ENCODE measurements at places on chromosomes 7 and 10.

DNA sequence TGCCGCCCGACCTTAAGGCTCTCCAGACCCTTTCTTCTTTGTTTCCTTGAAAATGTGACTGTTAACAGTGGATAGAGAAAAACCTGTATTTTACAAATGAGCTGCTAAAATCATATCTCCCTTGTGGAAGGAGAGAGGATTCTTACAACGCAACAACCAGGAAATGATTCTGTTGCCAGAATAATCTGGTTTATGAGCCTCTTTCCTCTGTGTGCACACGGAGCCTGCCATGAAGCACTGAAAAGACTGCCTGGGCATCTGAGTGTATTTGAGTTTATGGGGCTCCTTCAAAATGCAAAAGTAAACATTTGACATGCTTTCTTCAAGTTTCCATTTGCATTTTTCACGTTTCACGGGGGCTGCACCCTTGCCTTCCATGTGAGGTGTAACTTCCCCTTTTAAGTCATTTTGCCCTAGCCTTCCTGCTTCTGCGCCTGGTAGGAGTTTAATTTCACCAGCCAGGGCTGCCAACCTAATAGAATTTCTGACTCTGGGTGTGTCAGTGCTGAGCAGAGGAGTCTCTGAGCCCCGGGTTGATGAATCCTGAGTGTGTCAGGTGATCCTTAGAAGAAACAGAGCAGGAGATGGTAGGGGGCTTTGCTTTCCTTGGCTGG, 101.2 kb downstream of the GRB10 start:
- DNase-seq: no peak

DNA sequence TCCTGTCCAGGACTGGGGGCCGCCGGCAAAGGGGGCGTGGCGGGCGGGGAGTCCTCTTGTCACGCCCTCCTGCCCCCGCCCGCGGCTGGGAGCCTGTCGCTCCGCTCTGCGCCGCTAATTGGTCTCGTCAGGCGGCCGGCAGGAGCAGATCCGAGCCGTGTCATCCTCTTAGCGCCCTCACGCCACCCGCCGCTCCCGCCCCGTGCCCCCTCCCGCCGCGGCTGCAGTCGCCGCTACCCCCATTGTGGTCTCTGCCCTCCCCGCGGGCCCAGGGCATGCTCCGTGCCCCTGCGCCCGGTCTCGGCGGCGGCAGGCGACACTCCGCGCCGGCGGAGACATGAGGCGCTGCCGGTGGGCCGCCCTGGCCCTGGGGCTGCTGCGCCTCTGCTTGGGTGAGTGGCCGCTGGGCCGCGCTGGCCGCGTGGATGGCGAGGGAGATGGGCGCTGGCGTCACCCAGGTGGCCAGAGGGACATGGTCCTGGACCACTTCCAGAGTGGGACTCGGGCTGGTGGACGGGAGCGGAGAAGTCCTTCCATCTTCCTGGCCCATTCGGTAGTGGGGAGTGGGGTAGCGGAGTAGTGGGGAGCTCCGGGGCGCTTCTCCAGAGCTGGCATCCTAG, at the start of gene CDHR1:
TSS of gene CDHR1 (plus strand) at position 114 of the 620 bp plus-strand sequence. CDS start at position 338, 224 bp downstream.
- DNase-seq: no peak

GRCh38 chr10:116787893-116788665, 45.7 kb upstream of the HSPA12A start:
- peak; percentile 41 for DNase-seq

- no peak for DNase-seq
These were observed 362.3 kb downstream of the GATA3 start for GRCh38 chr10:8416760-8417159.

- DNase-seq: no peak
These were observed 120.1 kb downstream of the DYNC2I1 start for GRCh38 chr7:158976468-158976848.

- no peak for DNase-seq
These were observed 340.8 kb downstream of the PHTF2 start for GRCh38 chr7:78139335-78139734.

DNA sequence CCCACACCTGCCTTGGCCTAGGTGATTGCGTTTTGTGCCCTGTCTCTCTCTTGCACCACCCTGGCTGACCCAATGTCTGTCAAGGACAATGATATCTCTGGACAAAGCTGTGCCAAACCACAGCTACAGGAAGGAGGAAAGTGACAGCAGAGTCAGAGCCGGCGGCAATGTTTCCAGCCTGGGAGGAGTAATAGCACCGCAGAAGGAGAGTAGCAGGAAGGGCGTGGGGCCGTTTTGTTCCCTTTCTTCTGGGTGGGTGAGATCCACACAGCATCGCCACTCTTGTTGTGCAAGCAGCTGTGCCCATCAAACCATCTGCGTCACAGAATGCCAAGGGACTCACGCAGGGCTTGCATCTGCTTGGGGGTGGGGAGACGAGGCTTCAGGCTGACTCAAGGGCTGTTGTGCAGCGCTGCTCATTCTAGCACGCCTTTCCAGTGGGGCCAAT, 341.6 kb upstream of the AUTS2 start:
- DNase-seq: peak; percentile 2

GRCh38 chr7:117098457-117098856, 145.2 kb downstream of the ST7 start:
- no peak for DNase-seq

- DNase-seq: no peak
These were observed 54.0 kb upstream of the SLC26A5 start for GRCh38 chr7:103499976-103500375.

DNA sequence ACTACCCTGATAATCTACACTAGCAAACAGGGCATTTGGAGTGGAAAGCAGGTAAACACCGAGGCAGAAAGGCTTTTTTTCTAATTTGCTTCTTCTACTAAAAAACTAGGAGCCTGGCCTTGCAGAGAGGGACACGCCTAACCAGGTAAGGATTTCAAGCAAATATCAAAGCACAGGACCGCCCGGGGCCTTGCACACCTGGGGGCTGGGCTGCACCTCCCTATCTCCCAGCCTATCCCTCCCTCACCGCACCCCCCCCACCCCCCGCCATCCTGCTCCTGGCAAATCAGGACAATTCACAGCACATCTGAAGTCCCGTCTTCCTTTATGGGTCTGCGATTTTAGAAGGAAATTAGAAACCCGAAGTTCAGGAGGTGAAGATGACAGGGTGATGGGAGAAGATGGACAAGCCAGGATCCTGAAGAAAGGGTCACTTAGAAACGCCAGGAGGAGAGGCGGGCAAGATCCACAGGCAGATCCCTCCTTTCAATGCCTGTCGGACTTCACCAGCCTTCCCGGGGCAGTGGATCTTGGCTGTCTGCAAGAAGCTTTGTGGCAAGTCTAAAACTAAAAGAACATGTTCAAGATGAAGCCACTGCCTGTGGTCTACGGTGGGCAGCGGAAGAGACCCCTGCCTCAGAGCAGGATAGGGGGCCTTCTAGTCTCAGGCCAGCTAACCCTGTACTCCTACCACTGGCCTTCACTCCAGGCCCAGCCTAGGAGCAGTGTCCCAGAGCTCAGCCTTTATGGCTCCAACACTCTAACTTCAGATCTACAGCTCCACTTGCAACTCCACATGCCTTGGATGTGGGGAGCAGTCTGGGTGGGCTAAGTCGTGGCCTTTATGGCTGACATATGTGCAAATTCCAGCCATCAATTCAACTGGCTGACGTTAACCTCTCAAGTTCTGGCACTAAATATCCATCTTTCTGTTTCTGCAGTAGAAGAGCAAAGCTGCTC, 43.9 kb downstream of the TNS3 start:
- DNase-seq: no peak

DNA sequence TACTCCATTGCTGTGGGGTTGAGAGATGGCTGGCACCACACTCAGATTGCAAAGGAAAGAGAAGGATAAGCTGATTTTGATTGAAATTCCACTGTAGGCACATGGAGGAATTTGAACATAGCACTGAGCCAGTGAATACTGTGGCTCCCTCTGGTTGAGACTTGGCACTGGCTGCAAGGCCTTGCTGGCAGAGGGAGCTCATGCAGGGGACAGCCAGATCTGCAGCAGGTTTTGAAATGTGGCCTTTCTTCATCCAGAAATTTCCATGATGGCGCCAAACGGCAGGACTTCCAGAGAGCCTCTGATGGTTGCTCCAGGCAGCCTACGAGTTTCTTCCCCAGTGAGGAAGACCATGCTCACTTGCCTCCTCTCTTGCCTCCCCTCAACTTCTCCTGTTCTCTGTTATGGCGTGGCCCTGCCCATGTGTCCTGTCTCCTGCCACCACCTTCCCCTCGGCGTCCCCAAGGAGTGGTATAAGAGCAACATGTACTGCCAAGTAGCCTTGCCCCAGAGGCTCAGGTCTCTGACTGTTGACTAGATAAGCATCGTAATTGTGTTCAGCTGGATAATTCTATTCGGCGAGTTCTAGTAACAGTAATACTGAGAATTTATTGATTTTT, 265.6 kb downstream of the CCDC3 start:
- no peak for DNase-seq

GRCh38 chr10:43304687-43305333, 37.9 kb upstream of the RASGEF1A start:
- peak; percentile 13 for DNase-seq

DNA sequence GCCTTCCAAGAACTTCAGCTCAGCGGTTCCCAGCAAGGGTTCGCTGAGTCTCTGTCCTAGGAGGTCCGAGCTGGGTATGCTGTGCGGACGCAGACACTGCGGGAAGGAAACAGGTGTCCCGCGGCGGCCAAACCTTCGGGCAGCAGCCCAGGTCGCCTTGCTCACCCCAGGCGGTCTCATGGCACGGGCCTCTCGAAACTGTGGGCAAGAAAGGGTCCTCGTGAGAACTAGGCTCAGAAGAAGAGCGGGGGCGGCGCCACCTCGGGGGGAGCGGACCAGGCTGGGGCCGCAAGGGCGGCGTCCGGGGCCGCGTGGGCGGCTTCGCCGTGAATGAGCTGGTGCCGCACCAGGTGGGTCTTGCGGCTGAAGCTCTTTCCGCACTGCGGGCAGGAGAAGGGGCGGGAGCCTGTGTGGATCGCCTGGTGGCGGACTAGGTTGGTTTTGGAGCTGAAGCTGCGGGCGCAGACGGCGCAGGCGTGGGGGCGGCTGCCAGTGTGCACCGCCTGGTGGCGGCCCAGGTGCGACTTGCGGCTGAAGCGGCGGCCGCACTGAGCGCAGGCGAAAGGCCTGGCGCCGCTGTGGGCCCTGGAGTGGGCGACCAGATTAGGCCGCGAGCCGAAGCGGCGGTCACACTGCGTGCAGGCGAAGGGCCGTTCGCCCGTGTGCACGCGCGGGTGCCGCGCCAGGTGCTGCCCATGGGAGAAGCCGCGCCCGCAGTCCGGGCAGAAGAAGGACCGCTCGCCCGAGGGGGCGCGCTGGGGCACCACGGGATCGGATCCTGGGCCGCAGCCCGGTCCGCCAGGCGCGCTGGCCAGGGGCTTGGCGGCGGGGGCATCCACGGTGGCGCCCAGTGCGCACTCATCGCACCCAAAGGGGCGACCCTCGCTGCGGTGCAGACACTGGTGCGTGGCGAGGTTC, 8.6 kb downstream of the ZNF467 start:
- DNase-seq: no peak

- DNase-seq: no peak
These were observed 191.0 kb upstream of the BET1 start for GRCh38 chr7:94195201-94195600.

DNA sequence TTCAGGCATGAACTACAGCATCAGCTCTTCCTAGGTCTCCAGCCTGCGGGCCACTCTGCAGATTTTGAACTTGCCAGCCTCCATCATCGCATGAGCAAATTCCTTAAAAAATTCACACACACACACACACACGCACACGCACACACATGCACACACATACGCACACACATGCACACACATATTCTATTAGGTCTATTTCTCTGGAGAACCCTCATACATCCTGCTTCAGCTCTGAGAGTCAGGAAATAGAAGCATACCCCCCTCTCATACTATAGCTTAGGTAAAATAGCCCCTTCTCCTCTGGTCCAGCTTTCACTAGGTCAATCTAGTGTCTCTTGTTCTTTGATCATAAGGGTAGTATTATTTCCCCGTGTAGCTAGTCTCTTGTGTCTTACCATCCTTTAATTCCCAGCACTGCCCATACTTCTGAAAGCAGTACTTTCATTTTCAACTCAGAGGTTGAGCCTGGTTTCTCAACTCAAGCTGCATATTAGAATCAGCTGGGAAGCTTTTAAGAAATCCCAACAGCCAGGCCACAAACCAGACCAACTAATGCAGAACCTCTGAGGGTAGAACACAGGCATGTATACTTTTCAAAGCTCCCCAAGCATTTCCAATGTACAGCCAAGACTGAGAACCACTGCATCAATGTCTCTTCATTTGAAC, 30.9 kb upstream of the ITGB8 start:
- no peak for DNase-seq

DNA sequence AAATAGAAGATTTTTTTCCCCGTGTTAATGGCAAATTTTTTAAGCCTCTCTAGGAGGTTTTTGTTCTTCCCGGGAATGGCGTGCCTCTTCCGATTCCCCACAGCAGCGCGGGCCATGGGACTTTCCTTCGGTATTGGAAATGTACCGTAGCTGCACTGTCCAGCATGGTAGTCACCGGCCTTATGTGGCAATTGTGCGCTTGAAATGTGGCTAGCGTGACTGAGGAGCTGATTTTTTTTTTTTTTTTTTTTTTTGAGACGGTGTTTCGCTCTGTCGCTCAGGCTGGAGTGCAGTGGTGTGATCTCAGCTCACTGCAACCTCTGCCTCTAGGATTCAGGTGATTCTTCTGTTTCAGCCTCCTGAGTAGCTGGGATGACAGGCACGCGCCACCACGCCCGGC, 938 bp upstream of the TCTN3 start:
- DNase-seq: no peak

DNA sequence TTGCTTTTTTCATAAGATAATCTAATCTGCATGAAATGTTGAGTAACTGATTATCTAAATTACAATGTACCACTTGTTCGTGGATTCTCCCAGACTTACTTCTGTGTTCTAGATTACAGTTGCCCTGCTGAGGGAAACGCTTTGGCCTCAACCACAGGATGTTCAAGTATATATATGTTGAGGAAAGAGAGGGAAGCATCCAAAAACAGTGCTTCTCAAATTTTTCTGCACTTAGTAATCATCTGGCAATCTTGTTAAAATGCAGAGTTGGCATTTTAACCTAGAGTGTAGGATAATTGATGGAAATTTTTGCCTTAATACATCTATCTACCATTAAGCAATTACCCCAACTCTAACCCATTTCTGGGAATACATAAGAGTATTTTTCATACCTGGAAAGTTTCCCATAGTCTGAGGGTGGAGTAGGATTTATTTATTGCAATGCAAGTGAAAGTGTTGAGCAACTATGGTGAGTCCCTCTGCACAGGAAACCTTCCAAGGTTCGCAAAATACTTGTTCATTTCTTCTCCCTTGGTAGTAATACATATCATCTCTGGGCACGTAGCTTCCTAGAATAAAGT, 59.6 kb upstream of the C1GALT1 start:
- DNase-seq: no peak

GRCh38 chr7:516606-517456, 2.8 kb downstream of the PDGFA start:
- no peak for DNase-seq

DNA sequence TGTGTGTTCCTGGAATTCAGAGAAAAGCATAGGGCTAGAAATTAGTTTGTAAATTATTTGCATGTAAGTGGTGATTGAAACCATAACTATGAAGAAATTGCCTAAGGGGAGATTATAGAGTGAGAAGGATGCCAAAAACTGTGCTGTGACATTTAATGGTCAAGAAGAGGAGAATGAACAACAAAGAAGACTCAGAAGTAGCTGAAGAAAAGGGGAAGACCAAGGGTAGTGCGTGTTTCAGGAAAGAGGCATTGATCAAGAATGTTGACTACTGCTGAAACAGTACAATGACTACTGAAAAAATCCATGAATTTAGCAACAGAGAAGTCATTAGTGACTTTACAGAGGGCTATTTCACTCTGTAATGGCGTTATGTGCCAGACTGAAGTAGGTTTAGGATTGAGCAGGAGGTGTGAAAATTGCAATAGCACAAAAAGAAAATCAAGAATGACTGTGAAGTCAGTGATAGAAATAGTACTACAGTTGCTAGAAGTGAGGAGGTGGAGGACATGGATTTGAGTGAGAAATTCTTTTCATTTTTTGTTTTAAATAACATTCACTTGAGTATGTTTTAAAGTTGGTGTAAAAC, 28.9 kb upstream of the SAMD9L start:
- DNase-seq: no peak
